ENCODE measurements at places on chromosomes 2 and 18. TPM values are rescaled to one million over a fixed set of nuclear protein-coding genes. Genes with fewer than 3 reads are reported as not detected.

The KDSR gene
- 45.1 TPM for total RNA-seq

The FAM98A gene
- total RNA-seq: 68.5 TPM

The REG1B gene
- not detected for total RNA-seq

The CDKL4 gene
- total RNA-seq: not detected

The FAM117B gene
- total RNA-seq: 2.4 TPM

The DPP10 gene
- not detected for total RNA-seq

The ATP8B1 gene
- total RNA-seq: 9.9 TPM

The XDH gene
- total RNA-seq: 1.3 TPM

The TEX44 gene
- not detected for total RNA-seq

The PTH2R gene
- total RNA-seq: not detected

The PIEZO2 gene
- total RNA-seq: 0.74 TPM

The PREB gene
- total RNA-seq: 65.1 TPM

The QPCT gene
- total RNA-seq: 18.6 TPM

The GCG gene
- not detected for total RNA-seq
